Central memory CD8-positive, alpha-beta T cell (primary cell): ENCODE measurements at places on chromosomes 2 and 18.

GRCh38 chr2:241115361-241115760 is 13.3 kb upstream of the MTERF4 start:
- no peak for DNase-seq

- no peak for DNase-seq
Observed at GRCh38 chr2:138486363-138487198, 15.0 kb upstream of the SPOPL start.

GRCh38 chr2:165777522-165778186 is 16.4 kb downstream of the GALNT3 start:
- no peak for DNase-seq

DNA sequence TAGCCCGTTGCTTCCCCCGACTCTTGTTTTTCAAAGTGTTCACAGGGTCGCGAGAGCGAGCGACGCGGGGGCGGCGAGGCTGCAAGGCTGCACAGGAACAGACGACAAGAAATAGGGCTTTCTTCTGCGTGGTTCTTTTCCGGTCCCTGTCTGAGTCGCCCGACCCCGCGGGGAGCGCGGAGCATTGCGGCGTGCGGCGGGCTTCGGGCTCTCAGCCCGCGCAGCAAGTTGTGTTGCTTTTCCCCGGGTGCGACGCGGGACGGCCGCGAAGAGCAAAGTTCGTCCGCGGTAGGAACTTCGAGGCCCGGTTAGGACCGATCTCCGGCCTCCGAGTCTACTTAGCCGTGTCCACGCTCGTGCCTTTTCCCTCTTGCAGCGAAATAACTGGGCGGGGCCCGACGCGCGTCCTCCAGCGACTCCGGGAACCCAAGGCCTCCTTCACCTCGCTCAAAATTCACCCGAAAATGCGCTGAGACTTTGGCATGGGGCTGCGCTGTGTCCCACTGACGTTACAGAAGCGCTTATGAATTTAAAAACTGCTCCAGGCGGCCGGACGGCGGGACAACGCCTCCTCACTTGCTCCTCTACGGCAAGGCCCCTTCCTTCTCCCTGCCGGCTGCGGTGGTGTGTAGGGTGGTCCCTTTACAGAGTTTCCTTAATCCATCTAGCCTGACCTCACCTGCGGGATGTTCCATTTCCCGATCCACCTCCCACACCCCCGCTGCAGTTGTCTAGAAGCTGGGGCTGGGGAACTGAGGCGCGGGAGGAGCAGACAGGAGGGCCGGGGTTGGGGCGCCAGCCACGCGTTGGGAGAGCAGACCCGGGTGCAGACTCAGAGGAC is 1.5 kb upstream of the BCL2L11 start:
- DNase-seq, result peak; percentile 10

DNA sequence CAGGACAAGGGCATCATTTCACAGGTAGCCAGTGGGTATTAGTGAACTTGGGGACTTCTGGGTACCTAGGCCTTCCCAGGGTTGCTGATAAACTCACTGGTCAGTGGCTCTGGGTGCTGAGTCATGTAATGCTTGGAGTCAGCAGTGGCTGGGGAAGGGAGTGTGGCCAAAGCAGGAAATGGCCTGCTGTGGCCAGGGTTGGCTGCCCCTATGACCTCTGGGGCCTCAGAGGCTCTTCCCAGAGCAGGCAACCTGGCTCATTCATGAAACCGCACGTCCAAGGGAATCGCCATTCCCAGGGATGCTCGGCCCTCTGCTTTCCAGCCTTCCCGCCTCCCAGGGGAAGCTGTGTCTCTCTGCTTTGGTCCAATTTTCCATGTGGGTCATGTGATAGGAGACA is 294.9 kb downstream of the DYSF start:
- no peak for DNase-seq
